HCT116 (cell line): ENCODE measurements at places on chromosomes 16 and 17.

- DNase-seq = no peak
Measured at GRCh38 chr17:46764709-46765401, 53.6 kb downstream of the WNT3 start.

- no peak for DNase-seq
Measured at GRCh38 chr16:66513111-66513723, 36.7 kb downstream of the TK2 start.

DNA sequence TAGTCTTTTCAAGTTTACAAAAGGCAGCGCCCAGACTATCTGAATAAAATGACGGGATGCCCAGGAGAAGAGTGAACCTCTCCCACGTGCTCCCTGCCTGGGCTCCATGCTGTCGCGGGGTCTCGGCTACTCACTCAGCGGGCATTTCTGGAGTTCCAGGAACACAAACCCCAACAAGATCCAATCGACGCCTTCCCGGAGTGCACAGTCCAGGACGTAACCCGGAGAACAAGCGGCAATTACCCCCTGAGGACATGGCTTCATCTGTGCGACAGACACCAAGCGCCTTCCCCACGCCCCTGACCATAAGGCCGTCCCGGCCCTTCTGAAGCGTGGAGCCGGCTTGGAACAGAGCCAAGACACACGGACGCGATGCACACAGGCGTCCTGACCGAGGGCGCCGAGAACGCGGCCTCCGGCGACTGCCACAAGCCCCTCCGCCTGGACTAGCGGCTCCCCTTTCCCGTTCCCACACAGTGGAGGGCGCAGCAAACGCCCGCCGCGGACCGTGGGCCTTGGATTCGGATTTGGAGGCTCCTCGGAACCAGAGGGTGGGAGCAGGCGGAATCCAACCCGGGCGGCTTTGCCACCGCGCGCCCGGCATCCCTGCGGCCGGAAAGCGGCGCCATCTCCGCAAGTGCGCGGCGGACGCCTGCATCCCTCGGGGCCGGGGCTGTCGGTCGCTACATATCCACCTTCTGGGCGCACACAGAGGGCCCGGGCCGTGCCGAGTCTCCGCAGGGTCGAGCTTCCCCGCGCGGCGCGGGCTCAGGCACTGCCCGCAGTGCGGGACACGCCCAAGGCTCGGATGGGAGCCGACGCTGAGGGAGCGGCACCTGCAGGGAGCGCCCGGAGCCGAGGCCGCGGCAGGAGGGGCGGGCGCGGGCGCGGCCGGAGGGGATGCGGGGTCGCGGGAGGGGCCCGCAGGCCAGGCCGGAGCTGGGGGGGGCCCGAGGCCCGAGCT is 725 bp downstream of the ABCA3 start:
- DNase-seq = no peak

DNA sequence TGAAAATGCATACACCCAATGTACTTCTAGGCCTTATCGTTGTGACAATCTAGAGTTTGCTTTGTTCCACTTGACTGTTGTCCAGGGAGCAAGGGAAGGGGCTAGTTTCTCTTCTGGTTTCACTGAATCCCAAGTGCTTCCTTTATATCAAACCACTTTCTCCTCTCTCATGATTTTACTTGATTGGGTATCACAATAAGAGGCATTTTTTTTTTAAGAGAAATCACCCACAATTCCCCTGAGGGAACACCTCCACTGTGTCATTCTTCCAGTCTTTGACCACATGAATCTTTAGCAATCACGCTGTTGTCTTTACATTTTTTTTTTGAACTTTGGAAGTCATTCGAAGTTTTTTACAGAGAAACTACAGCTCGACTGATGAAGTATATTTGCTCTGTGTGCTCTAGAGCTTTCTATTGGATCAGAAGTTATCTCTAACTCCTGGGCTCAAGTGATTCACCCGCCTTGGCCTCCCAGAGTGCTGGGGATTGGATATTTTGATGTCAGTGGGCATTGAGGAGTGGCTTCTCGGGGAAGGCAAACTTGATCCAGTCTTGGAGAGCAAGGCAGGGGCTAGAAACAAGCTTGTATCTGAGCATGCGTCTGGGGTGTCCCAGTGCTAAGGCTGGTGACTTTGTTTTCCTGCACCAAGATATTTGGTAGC is 3.0 kb downstream of the CDH1 start:
- no peak for DNase-seq

DNA sequence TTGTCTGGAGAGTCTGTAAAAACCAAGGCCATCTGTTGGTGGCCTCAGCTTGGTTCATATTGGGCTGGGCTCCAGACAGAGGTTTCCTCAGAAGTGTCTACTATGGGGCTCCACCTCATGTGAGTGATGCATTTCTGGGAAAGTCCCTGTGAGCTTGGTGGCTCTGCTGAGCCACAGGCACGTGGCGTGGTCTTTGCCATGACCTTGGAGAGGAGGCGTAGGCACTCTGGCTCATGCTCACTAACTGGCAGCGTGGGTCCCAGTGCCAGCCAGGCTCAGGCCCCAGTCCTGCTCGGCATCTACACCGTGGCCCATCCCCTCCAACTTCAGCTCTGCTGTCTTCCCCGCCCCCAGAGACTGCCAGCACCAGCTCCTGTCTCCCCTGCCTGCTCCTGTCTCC is 10.7 kb upstream of the SMTNL2 start:
- DNase-seq = no peak

GRCh38 chr17:5096731-5097100 is 15.0 kb downstream of the ZNF232 start:
- no peak for DNase-seq

DNA sequence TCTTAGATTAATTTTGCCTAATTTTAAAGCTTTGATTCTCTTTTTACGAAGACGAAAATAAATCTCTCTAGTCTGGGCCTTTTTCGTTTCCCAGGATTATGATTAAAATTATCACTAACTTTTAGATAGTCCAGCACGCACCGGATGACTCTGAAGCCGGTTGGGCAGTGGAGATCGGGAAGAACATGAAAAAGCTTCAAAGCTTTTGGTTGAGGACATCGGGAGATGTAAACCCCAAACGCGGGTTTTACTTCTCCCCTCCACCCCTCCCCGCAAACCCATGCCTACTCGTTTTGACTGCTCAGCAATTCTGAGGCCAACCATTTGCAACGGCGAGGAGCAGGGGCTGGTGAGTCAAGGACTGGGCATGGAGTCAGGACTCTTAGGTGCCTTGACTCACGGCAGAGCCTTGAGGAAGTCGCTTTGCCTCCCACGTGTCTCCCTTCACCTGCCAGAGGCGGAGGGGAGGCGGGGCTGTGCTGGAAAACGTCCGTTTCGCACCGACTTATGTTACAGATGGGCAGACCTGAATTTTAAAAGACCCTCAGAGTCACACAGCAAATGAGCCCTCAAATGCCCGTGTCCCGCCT is 989 bp upstream of the DUSP14 start:
- peak; percentile 94 for DNase-seq

GRCh38 chr17:21382560-21383495 is 6.7 kb downstream of the KCNJ12 start:
- no peak for DNase-seq

DNA sequence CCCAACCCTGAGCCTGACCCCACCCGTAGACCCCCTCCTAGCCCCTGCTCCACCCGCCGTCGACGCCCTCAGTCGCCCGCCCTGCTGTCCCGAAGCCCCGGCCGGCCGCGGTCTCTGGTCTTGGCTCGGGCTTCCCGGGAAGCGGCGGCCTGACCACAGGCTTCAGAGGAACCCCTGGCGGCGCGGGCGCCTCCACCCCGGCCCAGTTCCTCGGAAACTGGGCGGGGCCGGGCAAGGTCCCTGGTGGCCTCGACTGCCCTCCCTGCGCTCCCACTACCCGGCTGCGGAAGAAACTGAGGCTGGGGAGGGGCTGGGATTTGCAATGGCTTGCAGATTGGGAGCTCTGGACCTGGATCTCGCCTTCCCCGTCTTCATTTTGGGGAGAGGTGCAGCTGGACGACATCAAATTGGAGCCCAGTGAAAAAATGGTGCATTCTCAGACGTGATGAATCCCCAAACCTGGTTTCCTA is 692 bp upstream of the SOCS1 start:
- no peak for DNase-seq

DNA sequence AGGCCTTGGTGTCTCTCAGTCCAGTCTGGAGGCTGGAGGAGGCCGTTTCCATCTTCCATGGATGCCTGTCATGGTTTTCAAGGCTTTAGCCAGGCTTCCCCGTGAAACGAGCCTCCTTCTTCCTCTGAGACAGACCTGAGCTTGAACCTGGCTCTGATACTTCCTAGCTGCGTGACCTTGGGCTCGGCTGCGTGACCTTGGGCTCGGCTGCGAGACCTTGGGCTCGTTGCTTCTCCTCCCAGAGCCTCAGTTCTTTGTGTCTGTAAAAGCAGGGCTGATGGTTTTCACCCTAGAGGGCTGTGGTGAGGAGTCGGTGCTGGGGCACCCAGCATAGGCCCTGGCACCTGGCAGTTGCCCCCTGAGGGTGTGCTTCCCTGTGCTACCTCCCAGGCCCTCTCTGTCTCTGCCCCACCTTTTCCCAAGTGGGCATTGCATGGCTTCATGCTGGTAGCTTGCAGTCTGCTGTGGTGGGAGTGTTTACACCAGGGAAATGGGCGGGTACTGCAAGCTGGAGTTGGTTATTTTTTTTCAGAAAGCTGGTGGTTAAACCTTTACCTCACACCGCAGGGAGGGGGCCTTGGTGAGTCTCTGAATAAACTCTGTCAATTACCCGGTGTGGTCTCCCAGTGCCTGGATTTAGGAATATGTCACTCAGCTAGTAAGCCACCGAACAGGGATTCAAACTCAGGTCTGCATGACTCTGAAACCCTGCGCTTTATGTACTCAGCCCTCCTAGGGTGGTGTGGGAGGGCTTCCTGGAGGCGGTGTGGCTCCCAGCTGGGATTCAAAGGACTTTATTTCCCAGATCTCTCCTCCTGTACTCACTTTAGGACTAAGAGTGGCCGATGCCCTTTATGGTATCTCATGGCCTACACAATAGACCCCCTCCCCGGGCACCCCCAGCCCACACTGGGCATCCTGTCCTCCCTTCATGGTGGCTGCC is 129.0 kb upstream of the CIBAR2 start:
- DNase-seq = no peak

- no peak for DNase-seq
Measured at GRCh38 chr16:86466696-86467406, 43.5 kb upstream of the FOXF1 start.

- no peak for DNase-seq
Measured at GRCh38 chr16:14244196-14245010, 173.3 kb downstream of the MRTFB start.

GRCh38 chr17:11404431-11405276 is 163.6 kb downstream of the SHISA6 start:
- DNase-seq = no peak

GRCh38 chr17:49362723-49363117 is 670 bp upstream of the ZNF652 start:
- no peak for DNase-seq

DNA sequence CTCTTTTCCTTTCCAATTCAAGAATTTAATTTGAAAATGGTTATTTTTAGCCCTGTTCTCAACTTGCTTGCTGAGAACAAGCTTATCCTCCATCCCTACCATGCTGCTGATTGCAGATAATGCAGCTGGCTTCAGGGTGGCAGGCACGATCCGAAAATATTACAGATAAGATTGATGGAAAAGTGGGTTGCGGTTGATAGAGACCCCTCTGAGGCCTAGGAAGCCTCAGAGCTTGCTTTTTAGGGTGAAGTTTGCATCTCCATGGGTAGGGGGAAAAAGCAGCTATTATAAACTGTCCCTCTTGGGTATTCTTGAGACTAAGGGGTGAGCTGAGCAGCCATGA is 116.5 kb upstream of the GOT2 start:
- no peak for DNase-seq

DNA sequence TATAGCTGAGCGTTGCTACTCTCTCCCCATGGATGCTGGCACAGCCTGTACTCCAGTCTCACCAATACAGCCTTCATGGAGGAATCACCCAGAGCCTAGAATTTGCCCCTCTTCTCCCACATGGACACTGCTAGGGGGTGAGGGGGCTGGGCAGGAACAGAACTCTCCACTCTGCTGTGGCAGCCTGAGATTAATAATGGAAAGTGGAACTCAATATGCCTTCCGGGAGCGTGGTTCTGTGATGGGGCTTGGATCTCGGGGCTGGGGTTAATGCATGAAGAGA is 1.2 kb downstream of the SLC9A5 start:
- no peak for DNase-seq

DNA sequence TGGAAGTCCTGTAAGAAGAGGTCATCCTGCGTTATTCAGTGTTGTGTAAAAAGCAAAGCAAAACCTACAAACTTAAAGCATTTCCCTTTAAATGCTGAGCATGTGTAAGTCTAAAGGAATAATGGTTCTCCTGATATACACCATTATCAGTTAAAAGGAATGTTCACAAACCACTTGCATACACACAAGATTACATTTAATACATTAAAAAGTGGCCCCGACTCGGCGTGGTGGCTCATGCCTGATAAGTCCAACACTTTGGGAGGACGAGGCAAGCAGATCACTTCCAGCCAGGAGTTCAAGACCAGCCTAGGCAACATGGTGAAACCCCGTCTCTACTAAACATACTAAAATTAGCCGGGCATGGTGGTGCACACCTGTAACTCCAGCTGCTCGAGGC is 30.5 kb downstream of the CPPED1 start:
- DNase-seq = no peak

DNA sequence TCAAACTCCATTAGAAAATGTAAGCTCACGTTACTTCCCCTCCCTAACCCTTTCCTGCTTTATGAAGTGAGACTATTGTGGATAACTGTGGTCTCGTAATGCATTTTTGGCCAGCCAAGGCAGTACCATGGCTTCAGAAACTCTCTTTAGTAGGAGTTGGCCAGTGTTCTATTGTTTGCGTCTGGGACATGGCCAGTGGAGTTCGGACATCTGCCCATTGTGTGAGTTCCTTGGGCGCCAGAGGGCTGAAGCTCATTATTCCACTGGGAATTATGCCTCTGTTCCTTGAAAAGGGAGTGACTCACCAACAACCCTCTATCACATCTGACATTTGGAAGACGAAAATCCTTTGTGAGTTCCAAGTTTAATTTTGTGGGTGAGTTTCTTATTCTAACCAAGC is 319.5 kb upstream of the SOX9 start:
- no peak for DNase-seq

- DNase-seq = peak; percentile 58
Measured at GRCh38 chr16:53864819-53865493, 161.0 kb downstream of the FTO start.

GRCh38 chr17:81398832-81399411 is 3.7 kb downstream of the BAHCC1 start:
- no peak for DNase-seq
